ENCODE measurements at places on chromosomes 3 and 15.

- no peak for DNase-seq
Measured at GRCh38 chr15:82014989-82015388, 30.8 kb downstream of the MEX3B start.

GRCh38 chr3:58206406-58207011 is 4.3 kb downstream of the DNASE1L3 start:
- no peak for DNase-seq

DNA sequence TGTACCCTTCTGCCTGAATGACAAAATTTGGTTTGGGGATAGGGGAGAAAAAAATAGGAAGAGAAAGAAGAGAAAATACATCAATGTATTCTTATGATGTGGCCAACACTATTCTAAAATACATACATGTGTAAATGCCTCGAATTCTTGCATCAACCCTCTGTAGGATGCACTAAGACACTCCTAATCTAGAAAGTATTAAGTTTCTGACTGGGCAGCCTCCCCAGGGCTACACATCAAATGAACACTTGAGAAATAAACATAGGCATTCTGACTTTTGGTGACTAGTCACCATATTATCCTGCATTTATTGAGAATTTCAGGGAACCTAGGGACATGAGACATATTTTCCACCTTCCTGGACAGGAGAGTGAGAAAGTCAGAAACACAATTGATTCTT is 109.2 kb downstream of the CPNE4 start:
- no peak for DNase-seq

DNA sequence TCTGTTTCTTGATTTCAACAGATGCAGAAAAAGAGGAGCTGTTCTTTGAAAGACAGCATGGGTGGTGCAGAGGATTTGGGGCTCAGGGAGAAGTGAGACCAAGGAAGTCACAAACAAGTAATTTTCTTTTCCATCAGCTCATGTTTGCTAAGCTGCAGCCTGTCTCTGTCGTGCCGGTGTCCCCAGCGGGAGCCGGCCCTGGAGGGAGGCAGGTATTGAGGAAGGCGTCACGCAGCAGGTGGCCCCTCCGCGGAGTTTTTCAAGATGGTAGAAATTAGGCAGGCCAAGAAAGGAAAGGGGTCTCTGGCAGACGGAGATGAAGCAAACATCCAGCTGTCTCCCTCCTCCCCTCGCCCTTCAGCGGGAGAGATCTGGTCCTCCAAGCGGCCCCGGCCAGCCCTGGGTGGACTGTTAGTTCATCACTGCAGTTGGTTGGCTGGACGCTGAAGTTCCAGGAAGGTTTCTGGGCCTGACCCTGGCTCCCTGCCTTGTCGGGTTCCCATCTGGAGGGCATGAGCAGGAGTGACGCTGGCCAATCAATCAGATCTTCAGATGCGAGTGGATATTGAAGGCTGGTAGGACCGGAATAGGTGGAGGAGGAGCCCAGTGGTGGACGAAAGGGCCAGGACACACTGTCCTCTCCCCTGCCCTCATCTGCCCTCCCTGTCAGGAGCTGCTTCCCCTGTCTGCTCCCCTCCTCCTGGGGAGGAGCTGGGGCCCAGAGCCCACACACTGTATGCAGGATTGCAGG is 27.7 kb upstream of the MUC4 start:
- no peak for DNase-seq

DNA sequence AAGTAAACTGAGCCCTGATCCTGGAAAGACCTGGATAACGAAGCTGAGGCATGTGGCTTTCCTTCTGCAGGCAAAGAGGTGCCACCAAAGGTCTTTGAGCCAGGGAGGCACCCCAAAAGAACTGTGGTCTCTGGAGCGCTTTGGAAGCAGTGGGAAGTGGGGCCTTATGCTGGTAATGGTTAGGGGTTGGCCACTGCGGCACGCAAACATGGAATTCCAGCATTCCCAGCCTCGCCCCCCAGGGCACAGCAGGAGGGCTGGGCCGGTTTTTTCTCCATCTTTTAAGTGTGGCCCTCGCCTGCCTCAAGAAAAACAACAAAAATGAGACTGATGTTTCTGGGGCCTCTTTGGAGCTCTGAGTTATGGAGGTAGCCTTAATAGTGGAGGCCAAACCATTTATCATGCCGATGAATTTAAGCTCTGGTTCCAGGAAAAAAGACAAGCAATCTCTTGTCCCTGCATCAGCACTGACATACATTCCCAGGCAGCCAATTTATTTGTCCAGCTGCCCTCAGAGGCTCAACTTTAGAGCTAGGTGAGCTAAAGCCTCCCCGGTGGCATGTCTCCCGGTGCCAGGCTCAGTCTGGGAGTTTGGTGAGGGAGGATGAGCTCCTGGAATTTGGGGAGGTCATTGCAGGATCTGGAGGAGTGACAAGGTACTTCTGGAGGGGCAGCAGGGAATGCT is 109.0 kb downstream of the TLE3 start:
- no peak for DNase-seq

GRCh38 chr3:11539677-11540076 is 104.0 kb downstream of the VGLL4 start:
- no peak for DNase-seq

GRCh38 chr3:186193534-186194450 is 84.9 kb upstream of the ETV5 start:
- DNase-seq: no peak

GRCh38 chr15:70293591-70294470 is 196.1 kb upstream of the TLE3 start:
- DNase-seq: no peak

DNA sequence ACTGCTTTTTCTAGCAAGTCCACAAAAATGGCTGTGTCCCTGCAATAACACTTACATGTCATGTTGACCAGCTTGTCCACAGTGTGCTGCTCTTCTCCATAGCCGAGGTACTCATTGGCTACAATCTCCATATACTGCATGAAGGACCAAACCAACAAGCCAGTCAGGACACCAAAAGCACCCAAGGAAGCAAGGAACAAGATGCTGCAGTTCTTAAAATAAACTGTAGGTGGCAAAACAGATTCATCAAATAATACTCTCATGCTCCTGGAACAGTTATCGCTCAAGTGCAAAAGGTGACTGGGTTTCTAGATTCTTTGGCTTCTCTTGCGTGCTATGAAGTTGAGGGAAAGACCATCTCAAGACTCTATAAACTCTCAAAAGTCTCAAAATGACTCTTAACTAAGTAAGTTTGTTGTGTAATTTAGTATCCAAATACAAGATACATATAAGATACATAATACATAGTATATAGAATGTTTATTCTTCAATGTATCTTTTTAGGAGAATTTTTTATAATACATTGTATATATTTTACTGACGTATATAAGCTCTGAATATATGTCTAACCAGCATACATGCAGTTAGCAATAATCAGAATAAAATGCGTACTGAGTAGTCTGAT is 57.0 kb downstream of the NEK10 start:
- peak; percentile 3 for DNase-seq

DNA sequence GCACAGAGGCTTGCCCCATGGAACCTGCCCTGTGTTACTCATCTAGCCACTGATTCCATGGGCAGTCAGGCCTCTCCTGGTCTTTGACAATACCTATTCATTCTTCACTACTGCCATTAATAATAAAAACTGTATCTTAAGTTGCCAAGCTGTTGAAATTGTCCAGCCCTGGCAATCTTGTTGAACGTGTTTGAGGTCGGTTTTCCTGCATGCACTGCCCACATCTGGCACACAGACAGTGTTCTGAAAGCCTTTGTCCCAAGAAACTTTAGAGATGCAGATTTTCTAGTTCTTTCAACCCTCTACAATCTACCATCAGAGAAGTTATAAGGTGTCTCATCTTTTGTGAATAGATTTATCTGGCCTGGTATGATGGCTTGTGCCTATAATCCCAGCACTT is 567.2 kb upstream of the NECTIN3 start:
- no peak for DNase-seq

- no peak for DNase-seq
Measured at GRCh38 chr3:53594276-53594675, 99.9 kb downstream of the CACNA1D start.

DNA sequence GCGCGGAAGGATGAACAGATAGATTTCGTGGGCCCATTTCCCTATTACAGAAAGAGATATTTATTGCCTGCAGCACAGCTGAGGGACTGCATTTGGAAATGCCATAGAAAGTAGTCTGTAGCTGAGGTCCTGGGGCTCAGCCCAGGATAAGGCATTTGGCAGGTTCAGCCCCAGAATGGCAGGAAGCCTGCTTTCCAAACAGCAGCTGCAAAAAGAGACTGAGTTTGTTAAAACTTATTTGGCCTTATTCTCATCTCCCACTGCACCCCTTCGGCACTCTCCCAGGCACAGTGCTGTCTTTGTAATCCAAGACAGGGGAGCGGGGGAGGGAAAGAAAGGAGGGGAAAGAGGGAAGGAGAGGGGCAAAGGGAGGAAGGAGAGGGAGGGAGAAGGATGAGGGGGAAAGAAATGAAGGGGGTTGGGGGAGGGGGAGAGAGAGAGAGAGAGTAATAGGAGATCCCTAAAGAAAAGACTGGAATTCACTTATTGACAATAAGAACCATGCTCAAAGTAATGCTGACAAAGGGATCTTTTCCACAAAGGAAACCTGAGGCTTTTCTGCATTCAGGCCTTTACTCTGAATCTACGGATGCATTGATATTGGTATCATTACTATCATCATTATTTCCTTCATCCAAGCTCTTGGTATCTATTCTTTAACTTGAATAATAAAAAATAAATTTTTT is 94.0 kb upstream of the LRRN1 start:
- no peak for DNase-seq

- DNase-seq: no peak
Measured at GRCh38 chr3:94069194-94069813, 6.4 kb downstream of the NSUN3 start.

GRCh38 chr15:41937568-41937923 is 34.8 kb downstream of the EHD4 start:
- no peak for DNase-seq

DNA sequence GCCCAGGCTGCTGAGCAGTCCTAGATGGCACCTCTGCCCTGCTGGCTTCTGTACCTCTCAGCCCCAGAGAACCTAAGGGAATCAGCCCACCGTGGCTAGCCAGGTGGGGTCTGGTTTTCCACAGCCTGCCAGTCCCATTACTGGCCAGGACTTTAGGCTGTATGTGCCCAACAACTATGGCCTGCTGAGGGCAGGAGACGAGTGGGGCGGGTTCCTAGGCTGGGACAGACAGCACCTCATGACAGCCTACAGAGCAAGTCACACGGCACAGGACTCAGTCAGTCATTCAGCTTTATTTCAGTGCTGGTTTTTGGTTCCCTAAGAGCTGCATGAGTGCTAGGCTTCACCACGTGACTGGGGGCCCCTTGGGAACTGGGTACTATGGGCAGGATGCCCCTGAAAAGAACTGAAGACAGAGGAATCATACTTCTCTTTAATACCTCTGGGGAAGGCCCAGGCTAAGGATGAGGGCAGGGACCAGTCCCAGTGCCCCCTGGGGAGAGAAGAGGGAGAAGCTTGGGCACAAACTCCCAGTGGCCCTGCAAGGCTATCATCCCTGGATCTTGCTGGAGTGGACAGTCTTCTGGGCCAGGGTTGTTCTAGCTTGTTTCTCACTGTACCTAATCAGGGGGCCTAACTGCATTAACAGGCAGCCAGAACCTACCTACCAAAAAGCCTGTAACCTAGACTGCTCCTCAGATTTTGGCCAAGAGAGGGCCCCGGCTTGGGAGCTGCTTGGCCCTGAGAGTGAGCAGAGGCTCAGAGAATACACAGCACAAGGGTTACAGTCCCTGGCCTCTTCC is 14.8 kb downstream of the CLK3 start:
- DNase-seq: no peak

GRCh38 chr3:95711789-95712188 is 1102.6 kb upstream of the EPHA6 start:
- no peak for DNase-seq

GRCh38 chr15:41106947-41107346 is 9.1 kb downstream of the INO80 start:
- DNase-seq: no peak

GRCh38 chr15:80159811-80160569 is 7.2 kb downstream of the FAH start:
- no peak for DNase-seq

GRCh38 chr3:31157893-31158620 is 263.6 kb upstream of the GADL1 start:
- no peak for DNase-seq

DNA sequence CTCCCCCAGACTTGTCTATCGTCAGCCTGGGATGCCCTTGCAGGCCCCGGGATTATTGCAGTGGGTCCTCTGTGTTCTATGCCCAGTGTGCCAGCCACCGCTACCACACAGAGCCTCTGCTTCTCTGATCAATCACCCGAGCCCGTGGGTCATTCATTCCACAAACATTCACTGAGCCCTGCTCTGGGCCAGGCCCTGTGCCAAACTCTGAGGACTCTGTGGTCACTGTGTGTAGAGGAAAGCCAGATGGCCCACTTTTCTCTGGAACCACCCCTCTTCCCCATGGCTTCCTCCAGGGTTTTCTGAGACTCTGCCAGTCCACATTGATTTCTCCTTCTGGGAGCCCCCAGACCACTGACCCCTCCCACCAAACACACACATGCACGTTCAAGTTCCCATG is 55.5 kb downstream of the BSN start:
- DNase-seq: no peak

DNA sequence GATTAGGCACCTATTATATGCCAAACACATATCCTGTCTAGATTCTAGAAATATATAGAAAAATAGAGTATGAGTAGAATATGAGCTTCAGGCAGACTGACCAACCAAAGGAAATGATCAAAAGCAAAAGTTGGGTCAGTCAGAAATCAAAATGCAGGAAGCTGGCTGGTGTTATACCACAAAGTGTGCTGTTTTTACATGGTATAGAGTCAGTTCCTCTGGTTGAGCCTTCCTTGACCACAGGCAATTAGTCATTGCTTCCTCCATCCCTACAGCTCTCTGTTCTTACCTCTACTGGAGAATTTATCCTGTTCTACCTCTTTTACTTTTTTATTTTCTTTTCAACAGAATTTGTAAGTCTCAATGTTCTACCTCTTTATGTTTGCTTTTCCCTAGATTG is 149.8 kb downstream of the TMCO5A start:
- DNase-seq: no peak

GRCh38 chr3:116444819-116445310 is 422 bp downstream of the LSAMP start:
- DNase-seq: no peak

- DNase-seq: no peak
Measured at GRCh38 chr15:72614810-72615532, 39.5 kb upstream of the GOLGA6B start.

DNA sequence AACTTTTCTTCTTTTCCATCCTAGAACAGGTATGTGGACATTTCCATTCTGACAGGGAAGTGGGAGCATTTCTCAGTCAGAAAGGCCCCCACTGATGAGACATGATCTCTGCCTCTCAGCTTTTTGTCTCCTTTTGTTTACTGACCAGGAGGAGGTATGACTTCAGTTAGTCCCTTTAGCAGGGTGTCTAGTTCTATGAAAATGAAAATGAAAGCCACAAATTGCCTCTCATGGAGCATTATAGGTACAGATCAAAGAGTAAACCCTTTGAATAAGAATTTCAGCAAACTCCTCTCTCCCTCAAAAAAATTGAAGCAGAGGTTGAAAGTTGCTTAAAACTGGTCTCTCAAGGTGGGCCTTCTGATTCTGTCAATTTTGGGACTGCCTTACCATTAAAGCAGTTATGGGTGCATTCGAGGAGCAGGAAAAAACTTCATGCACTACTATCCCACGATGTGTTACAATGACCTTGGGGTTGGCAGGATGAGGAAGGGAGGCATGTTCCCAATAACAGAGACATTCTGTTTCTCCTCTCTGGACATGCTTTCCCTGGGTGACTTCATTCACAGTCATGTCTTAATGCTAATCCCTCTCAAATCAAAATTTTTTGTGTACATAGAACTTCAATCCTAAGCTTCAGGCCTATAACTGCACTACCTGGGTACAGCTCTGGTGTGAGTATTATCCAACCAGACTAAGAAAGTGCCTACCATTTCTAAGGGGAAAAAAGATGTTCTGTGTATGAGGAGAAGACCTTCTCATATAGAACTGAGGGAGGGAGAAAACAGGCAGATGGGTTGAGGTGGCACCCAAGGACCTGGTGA is 50.6 kb upstream of the TBC1D23 start:
- DNase-seq: no peak
